GM23338 (cell line): ENCODE measurements at places on chromosomes 12 and 14.

GRCh38 chr12:26848156-26848825 lies 15.3 kb upstream of the ITPR2 start:
- no peaks in the 10 kb centered on the region for H3K4me1 ChIP-seq
- no peaks in the 10 kb centered on the region for H3K36me3 ChIP-seq
- DNase-seq, result no peak
- no peaks in the 10 kb centered on the region for H3K27me3 ChIP-seq
- no peak overlapping the region for H3K4me3 ChIP-seq

- no peaks in the 10 kb centered on the region for H3K27me3 ChIP-seq
- H3K36me3 ChIP-seq, result no peaks in the 10 kb centered on the region
- peak; percentile 95 for DNase-seq
These were observed 17.4 kb downstream of the SDSL start for GRCh38 chr12:113439606-113440030.

- H3K4me3 ChIP-seq, result no peak overlapping the region
- H3K27me3 ChIP-seq, result no peaks in the 10 kb centered on the region
- H3K4me1 ChIP-seq, result no peaks in the 10 kb centered on the region
- no peak overlapping the region for H3K27ac ChIP-seq
- DNase-seq, result peak; percentile 74
- H3K36me3 ChIP-seq, result peaks cover 8% of the 10 kb centered on the region; the same call in 1 of the 2 replicates
These were observed 34.4 kb upstream of the SYCP3 start for GRCh38 chr12:101773650-101774162.

GRCh38 chr14:49766839-49767238 lies 1.1 kb upstream of the KLHDC2 start:
- peak overlapping the region; percentile 99 for H3K4me3 ChIP-seq
- no peaks in the 10 kb centered on the region for H3K36me3 ChIP-seq
- DNase-seq, result no peak
- H3K4me1 ChIP-seq, result peaks cover 17% of the 10 kb centered on the region
- no peaks in the 10 kb centered on the region for H3K27me3 ChIP-seq

DNA sequence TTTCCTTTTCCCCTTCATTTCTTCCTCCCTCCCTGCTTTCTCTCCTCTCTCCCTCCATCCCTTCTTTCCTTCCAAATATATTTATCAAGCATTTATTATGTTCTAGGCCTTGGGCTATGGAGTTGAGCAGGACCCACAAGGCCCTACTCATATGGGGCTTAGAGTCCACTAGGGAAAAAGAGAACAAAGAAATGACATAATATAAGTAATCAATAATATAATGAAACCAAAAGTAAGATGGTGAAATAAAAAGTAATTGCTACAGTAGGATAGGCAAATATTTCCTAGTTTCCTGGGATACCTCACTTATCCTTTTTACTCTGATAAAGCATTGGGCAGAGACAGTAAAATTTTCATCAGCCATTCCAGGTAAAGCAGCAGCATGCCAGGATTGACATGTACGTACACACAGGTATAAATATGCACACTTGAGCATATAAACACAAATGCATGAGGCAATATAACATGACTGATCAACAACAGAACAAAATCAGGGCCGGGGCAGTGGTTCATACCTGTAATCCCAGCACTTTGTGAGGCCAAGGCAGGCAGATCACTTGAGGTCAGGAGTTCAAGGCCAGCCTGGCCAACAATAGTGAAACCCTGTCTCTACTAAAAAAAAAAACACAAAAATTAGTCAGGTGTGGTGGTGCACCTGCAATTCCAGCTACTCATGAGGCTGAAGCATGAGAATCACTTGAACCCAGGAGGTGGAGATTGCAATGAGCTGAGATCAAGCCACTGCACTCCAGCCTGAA lies 35.5 kb upstream of the CSRP2 start:
- H3K27ac ChIP-seq, result no peak overlapping the region
- peaks cover 29% of the 10 kb centered on the region for H3K4me1 ChIP-seq

DNA sequence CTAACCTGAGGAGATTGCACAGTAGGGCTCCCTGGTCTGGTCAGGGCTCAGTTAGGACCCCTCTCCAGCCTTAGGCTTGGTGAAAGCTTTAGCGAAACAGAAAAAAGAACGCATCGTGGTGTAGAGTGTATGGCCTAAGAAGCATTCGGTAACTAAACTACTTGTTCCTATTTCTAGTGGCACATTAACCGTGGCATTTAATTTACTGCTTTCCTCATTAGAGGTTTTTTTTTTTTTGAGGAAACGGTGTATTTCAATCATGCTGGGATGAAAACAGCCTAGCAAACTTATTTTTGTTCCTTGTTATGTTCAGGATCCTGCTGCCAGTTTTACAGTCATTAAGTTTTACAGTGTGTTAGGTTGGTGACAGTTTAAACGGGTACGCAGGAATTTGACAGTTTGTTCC lies 518 bp upstream of the OSBPL8 start:
- H3K4me3 ChIP-seq, result peak overlapping the region; percentile 87
- peak overlapping the region; percentile 99 for H3K27ac ChIP-seq
- no peaks in the 10 kb centered on the region for H3K27me3 ChIP-seq
- no peaks in the 10 kb centered on the region for H3K36me3 ChIP-seq

DNA sequence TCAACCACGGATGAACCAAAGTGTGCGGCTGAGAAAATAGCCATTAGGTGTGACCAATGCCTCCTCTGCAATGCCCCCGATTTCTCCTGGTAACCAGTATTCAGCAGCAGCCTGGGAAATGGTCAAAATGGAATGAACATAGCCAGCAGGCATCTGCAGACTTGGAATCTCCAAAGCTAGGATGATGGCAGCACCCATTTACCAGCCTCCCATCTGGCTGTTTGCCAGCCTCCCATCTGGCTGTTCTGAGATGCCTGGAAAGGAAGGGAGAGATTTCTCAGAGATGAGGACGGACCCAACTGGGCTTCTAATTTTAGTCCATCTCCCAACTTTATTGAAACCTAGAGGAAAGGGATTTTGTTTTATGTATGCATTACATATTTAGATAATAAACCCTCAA lies 16.2 kb downstream of the CLMN start:
- H3K4me1 ChIP-seq, result no peaks in the 10 kb centered on the region
- no peak for DNase-seq
- H3K4me3 ChIP-seq, result no peak overlapping the region

- H3K36me3 ChIP-seq, result no peaks in the 10 kb centered on the region
- no peaks in the 10 kb centered on the region for H3K27me3 ChIP-seq
- DNase-seq, result no peak
- H3K27ac ChIP-seq, result no peak overlapping the region
These were observed 162.8 kb downstream of the RGS6 start for GRCh38 chr14:72094844-72095582.

DNA sequence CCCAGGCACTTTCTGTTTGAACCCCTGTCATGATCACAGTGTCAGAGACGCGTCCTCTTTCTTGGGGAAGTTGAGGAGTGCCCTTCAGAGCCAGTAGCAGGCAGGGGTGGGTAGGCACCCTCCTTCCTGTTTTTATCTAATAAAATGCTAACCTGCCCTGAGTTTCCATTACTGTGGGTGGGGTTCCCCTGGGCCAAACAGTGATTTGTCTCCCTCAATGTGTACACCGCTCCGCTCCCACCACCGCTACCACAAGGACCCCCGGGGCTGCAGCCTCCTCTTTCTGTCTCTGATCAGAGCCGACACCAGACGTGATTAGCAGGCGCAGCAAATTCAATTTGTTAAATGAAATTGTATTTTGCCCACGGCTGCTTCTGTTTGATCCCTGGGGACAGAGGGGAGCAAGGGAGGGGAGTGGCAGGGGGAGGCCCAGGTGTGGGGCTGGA lies 5.1 kb downstream of the SHMT2 start:
- H3K27ac ChIP-seq, result no peak overlapping the region
- no peak overlapping the region for H3K4me3 ChIP-seq
- H3K36me3 ChIP-seq, result peaks cover 26% of the 10 kb centered on the region
- H3K27me3 ChIP-seq, result peaks cover 60% of the 10 kb centered on the region
- peaks cover 46% of the 10 kb centered on the region for H3K4me1 ChIP-seq

- DNase-seq, result no peak
- H3K27me3 ChIP-seq, result peaks cover 38% of the 10 kb centered on the region
- H3K4me3 ChIP-seq, result peak overlapping the region; percentile 91
- no peak overlapping the region for H3K27ac ChIP-seq
These were observed 43.8 kb upstream of the PNMA1 start for GRCh38 chr14:73757876-73758391.
